ENCODE measurements at places on chromosomes 4 and X.

GRCh38 chr4:48184882-48185281, 50.8 kb upstream of the TXK start:
- no peaks in the 10 kb centered on the region for H3K27me3 ChIP-seq
- H3K27ac ChIP-seq: no peak overlapping the region
- H3K4me3 ChIP-seq: no peak overlapping the region
- no peak for DNase-seq

GRCh38 chrX:54415534-54416350, 24.5 kb upstream of the TSR2 start:
- no peak for DNase-seq
- H3K36me3 ChIP-seq: no peaks in the 10 kb centered on the region

- H3K36me3 ChIP-seq: no peaks in the 10 kb centered on the region
- DNase-seq: no peak
Observed at GRCh38 chr4:182847576-182848450, 69.4 kb downstream of the DCTD start.

DNA sequence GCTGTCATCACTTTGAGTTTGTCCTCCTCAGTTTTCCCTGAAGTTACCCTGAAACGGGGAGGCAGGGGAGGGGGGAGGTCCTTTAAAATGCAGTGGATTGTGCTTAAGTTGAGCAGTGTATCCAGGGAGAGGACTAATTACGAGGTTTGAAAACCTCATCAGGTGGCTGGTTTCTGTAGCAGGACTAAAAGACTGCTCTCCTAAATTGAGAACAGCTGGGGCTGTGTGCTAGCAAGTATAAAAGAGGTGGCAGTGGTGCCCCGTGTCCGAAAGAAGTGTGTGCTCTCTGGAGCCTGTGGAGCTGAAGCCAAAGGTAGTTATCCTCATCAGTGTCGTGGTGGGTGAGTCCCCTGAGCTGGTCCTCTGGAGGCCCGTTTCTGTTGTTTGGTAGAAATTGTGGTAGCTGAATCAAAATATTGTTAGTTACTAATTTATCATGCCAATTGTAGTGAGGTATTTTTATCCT, 37.2 kb upstream of the CYP2U1 start:
- H3K36me3 ChIP-seq: no peaks in the 10 kb centered on the region
- no peaks in the 10 kb centered on the region for H3K4me1 ChIP-seq
- H3K27ac ChIP-seq: no peak overlapping the region
- DNase-seq: no peak
- H3K27me3 ChIP-seq: no peaks in the 10 kb centered on the region

DNA sequence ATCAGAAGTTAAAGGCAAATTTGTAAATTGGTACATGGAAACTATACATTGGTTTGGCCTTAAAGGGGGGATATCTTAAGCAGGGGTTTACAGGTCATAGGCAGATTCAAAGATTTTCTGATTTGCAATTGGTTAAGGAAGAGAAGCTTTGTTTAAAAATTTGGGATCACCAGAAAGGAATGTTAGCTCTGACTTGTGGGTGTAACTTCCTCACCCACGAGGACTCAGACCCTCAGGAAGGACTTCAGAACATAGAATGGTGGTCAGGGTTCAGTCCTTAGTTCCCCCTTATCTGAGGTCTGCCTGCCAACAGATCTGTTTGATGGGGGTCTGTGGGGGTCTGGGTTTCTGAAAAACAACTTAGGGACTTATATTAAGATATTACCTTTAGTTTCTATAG, 427.4 kb upstream of the DIPK2B start:
- no peak for DNase-seq
- H3K36me3 ChIP-seq: no peaks in the 10 kb centered on the region

DNA sequence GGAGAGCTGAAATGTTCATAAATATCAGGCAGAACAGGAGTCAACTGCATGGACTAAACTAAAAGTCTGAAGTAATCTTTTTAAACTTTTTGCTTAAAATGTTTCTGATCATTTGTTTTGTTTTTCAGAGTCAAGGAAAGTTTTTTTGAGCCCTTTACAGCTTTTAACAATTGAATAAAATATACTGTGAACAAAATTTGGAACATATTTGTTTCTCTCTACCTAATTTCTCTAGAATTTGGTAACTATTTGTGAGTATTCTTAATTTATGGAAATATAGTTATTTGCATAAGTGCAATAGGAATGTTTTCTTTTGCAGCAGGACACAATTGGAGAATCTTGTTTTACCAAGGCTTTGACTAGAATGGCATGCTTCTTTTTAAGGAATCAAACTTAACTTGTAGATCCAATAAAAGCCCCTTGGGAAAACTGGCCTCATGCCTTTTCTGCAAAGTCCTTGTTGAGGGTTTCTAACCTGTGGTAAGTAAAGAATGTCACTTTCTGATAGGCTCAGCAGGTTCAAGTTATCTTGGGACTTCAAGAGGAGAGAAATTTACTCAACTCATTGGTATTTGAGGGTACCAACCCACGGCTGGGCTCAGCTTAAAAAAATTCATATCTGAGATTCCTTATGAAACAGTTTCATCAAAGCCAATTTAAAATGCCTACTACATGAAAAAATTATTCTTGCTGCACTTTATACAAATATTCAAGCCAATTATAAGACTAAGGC, 91.5 kb downstream of the UPRT start:
- H3K4me1 ChIP-seq: no peaks in the 10 kb centered on the region
- no peak for DNase-seq
- H3K36me3 ChIP-seq: no peaks in the 10 kb centered on the region
- no peak overlapping the region for H3K4me3 ChIP-seq

DNA sequence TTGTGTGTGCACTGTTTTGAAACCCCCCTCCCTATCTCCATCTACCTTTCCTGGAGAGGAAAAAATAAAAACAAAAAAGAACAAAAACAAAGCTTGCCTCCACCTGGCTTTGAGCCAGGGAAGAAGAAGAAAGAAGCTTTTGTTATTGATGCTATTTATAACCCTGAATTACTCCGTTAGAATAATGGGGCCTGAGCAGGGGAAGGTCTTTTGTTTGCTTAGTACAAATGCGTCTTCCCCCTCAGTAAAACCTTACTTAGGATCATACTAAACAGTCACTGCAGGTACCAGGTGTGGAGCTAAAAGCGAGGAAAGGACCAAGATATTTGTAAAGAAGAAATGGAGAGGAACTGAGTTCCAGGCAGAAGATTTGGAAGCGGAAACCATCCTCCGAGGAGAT, 352.1 kb downstream of the KCNIP4 start:
- no peaks in the 10 kb centered on the region for H3K36me3 ChIP-seq
- H3K4me3 ChIP-seq: no peak overlapping the region
- no peak for DNase-seq

GRCh38 chrX:45735571-45735970, 534.9 kb upstream of the DIPK2B start:
- no peak for DNase-seq
- no peaks in the 10 kb centered on the region for H3K36me3 ChIP-seq
- H3K27me3 ChIP-seq: no peaks in the 10 kb centered on the region
- H3K4me1 ChIP-seq: no peaks in the 10 kb centered on the region
- H3K4me3 ChIP-seq: no peak overlapping the region
- H3K27ac ChIP-seq: no peak overlapping the region

GRCh38 chr4:156547891-156548290, 423.7 kb downstream of the PDGFC start:
- no peak overlapping the region for H3K4me3 ChIP-seq
- H3K27ac ChIP-seq: no peak overlapping the region
- H3K4me1 ChIP-seq: no peaks in the 10 kb centered on the region
- no peak for DNase-seq
- no peaks in the 10 kb centered on the region for H3K36me3 ChIP-seq

GRCh38 chr4:40331101-40331745, 3.9 kb upstream of the CHRNA9 start:
- no peaks in the 10 kb centered on the region for H3K36me3 ChIP-seq
- no peak overlapping the region for H3K27ac ChIP-seq
- H3K4me3 ChIP-seq: no peak overlapping the region
- DNase-seq: no peak
- H3K27me3 ChIP-seq: no peaks in the 10 kb centered on the region

GRCh38 chrX:31497086-31497485, 425.2 kb upstream of the FTHL17 start:
- H3K27me3 ChIP-seq: peaks cover 16% of the 10 kb centered on the region
- H3K36me3 ChIP-seq: no peaks in the 10 kb centered on the region
- no peak overlapping the region for H3K27ac ChIP-seq
- H3K4me3 ChIP-seq: no peak overlapping the region

DNA sequence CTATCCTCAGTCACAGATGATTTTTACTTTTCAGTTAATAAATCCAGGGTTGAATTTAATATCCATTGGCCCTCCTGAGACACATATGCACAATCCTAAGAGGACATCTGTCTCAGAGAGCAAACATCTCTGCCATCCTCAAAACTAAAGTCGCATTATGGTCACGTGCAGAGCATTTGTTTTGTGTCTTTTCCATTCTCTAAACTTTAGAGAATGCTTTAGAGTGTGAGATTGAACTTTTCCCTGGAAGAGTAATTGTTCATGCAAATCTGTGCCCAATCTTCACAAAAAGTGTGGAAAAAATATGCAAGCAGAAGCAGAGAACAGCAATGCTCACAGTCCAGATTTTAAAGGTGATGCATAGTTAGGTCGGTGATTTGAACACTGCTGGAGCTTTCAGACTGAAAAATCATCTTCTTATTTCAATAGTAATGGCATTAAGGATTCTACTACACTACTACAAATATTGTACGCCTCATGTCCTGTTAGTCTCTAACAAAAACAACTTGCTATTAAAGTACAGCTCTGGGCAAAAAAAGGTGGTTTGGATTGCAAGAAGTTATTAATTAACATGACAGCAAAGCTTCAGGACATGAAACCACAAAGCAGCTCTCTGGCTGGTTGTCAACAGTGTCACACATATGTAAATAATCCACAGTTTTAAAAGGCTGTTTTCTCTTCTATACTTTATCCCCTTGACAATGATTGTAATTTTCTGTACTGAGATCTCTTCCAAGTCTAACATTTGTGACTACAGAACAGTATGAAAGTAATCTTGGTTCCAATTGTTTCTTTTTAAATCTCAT, 19.9 kb downstream of the DCHS2 start:
- H3K27ac ChIP-seq: no peak overlapping the region
- H3K27me3 ChIP-seq: peaks cover 4% of the 10 kb centered on the region
- no peaks in the 10 kb centered on the region for H3K36me3 ChIP-seq
- DNase-seq: no peak
